Mesenteric fat pad (tissue), 1 donor: ENCODE measurements at places on chromosomes 1 and 21. TPM values are rescaled to one million over a fixed set of nuclear protein-coding genes. Genes with fewer than 3 reads are reported as not detected.

GRCh38 chr1:77697441-77697840 lies 15.0 kb upstream of the ZZZ3 start:
- no peak for DNase-seq

DNA sequence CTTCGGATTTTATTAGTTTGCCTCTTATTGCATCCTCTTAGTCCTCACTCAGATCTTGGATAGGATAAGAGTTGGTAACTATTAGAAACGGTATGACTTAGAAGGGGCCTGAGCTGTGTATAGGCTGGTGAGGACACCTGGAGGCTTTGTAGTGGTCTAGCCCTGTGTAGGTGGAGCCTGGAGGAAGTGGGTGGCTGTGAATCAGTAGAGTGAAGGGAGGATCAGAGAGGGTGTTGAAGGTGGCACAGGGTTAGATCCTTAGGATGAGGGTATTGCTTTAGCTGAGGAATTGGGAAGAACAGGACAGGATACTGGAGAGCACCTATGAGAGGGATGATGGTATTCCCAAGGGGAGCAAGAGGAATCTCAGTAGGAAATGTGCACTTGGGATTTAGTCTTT lies 5.7 kb downstream of the VANGL1 start:
- DNase-seq = no peak

SLC6A17 gene
- not detected for total RNA-seq

GRCh38 chr1:215111916-215112315 lies 29.4 kb downstream of the KCNK2 start:
- DNase-seq = no peak

GRCh38 chr1:164565357-164565756 lies 6.4 kb downstream of the PBX1 start:
- no peak for DNase-seq

DNA sequence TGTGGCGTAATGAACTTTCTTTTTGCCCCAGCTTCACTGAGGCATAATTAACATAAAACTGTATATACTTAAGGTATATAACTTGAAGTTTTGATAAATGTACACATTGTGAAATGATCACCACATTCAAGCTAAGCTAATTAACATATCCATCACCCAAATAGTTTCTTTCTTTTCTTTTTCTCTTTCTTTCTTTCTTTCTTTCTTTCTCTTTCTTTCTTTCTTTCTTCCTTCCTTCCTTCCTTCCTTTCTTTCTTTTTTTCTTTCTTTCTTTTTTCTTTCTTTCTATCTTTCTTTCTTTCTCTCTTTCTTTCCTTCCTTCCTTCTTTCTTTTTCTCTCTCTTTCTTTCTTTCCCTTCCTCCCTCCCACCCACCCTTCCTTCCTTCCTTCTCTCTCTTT lies 62.5 kb downstream of the XCL1 start:
- no peak for DNase-seq

ROR1 gene
- 12.3 TPM for total RNA-seq

- DNase-seq = peak; percentile 98
Observed at GRCh38 chr1:16206547-16207317, 5.7 kb downstream of the ARHGEF19 start.

DNA sequence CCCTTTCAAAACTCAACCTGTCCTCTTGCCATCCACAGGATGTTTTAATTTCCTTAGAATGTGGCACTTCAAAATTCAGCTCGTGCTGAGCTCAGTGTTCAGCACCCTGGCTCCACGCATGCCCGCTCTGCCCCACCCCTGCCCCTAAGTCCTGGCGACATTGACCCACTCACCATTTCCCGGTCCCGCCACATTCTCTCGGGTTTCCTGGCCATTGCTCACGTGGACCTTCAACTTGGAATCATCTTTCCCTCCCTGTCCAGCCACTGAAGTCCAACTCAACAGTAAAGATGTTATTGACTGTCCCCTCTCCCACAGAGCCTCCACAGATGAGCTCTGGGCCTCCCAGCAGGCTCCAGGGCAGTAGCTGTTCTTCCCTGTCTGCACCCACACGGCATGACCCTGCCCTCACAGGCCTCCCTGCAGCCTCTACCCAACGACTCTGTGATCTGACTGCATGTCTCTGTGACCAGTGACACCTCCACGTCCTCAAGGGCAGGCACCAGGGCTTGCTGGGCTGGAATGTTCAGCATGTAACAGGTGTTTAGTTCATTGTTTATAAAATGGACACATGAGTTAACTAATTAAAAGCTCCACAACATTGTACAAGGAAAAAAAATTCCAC lies 53.8 kb downstream of the ITPKB start:
- no peak for DNase-seq

GRCh38 chr1:157034137-157034800 lies 11.3 kb downstream of the ARHGEF11 start:
- DNase-seq = no peak
